Calu3 (cell line): ENCODE measurements at places on chromosomes 12 and 14. TPM values are rescaled to one million over a fixed set of nuclear protein-coding genes. Genes with fewer than 3 reads are reported as not detected.

TPH2 gene
- 0.38 and 0.54 TPM in 2 replicates for total RNA-seq

ALG10 gene
- 16.4 and 17.4 TPM in 2 replicates for total RNA-seq

KRT83 gene
- total RNA-seq = not detected in 2 replicates

KRT75 gene
- total RNA-seq = not detected in 2 replicates

NKX2-1 gene
- total RNA-seq = not detected in 2 replicates
